Renal cortical epithelial cell (primary cell): ENCODE measurements at places on chromosomes 2 and 18. TPM values are rescaled to one million over a fixed set of nuclear protein-coding genes. Genes with fewer than 3 reads are reported as not detected.

- peak; percentile 97 for DNase-seq
Measured at GRCh38 chr2:191311627-191312026, 66.4 kb downstream of the MYO1B start.

DNA sequence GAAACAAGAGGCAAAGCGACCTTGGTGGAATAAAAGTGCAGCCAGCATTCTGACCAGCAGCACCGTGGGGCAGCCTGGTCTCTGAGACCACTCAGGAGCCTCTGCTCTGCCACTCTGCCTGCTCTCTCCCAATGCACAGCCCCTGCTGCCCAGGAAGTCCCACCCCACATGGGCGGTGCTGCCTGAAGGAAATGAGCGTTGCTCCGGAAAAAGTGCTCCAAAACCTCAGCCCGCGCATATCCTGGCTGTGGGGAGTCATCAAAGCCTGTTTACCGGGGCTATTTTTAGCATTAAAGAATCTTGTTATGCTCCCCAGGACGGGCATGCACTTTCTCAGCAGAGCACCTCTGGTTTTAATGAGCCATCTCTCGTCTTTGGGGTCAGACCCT is 54.5 kb downstream of the EPAS1 start:
- no peak for DNase-seq

DNA sequence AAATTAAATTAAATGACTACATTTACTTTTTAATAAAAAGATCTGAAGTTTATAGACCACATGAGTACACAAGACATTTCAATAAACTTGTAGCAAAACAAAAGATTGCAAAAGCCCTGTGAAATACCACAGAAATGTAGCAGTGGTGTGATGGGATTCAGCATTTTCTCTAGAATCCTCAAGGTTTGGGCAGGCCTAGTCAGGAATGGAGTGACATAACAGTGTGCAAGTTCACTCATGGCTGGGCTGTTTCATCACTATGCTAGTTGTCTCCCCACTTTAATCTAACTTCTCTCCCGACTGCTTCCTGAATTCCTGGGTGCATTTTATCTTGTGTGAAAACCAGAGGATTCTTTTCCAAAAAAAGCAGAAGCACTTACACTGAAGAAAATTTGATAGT is 1089.9 kb upstream of the DDX18 start:
- DNase-seq = no peak

Gene TGIF1
- total RNA-seq = 295 and 343 TPM in 2 replicates

Gene PROM2
- total RNA-seq = 17.6 and 38.0 TPM in 2 replicates

Gene IL36G
- not detected in 2 replicates for total RNA-seq

Gene NOP58
- total RNA-seq = 69.5 and 74.5 TPM in 2 replicates

Gene DYNAP
- total RNA-seq = not detected in 2 replicates

Gene CFC1
- not detected in 2 replicates for total RNA-seq
